HuH-7.5 (cell line): ENCODE measurements at places on chromosomes 4 and X.

DNA sequence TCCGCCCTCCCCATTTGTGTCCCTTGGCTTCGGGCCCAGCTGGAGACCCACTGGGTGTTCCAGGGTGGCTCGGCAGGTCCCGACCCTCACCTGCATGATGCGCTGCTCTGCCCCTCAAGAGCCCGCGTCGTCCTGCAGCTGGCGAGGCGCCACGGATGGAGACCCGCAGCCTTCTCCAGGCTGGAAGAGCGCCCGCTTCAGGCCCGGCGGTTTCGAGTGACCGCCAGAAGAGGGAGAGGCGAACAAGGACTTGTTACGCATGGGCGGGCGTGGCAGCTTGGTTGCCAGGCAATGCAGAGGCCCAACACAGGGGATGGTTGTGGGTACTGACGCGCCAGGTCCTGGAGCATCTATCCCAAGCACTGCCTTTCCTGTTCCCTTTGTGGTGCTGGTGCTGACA, at the start of gene PDCL2:
Gene PDCL2, minus strand, starts transcription at position 232 of the 400 bp plus-strand sequence. Its CDS starts 136 bp downstream, at position 96.
- no peak for DNase-seq

GRCh38 chr4:164571593-164572390, 182.1 kb upstream of the SMIM31 start:
- no peak for DNase-seq

- DNase-seq = no peak
Observed at GRCh38 chrX:46400530-46401443, 144.4 kb downstream of the ZNF674 start.

GRCh38 chrX:69538321-69538876, 34.3 kb downstream of the NALF2 start:
- no peak for DNase-seq

GRCh38 chrX:11341274-11342201, 48.3 kb downstream of the AMELX start:
- DNase-seq = no peak

DNA sequence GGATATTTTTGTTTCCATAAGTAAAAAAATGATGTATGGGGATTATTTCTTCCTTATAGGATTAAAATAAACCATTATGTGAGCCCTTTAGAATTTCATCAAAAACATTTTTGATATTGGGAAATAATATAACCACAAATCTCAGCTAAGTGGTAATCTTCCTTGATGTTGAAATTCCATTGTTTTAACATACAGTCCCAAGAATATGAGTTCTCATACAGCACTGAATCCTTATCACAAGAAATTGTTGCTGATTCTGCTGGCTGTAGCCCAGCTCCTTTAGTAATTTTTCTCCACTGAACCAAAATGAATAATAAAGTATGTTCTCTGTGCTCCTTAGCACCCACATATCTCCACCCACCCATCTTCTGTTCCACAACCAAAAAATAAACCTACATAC, 41.9 kb upstream of the FAM47B start:
- no peak for DNase-seq
